H54 (cell line): ENCODE measurements at places on chromosomes 1 and 21.

- DNase-seq: no peak
Observed at GRCh38 chr1:164443166-164443565, 115.8 kb upstream of the PBX1 start.

DNA sequence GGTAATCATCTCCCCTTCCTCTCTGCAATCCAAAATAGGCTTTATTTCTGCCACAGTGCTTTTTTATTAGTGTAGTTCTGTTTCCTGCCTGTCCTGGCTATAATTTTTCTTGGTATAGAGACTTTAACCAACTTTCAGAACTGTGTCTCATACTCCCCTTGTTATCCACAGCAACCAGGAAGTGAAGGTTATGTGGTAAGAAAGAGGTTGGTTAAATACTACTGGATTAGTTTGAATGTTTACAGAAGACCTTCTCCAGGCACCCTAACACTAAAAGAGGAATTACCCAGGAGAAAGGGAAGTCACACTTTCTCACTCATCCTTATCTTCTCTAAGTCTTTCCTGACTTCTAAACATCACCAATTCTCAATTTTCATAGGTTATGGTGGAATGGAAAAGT, 17.8 kb upstream of the TNFSF4 start:
- no peak for DNase-seq

- no peak for DNase-seq
Observed at GRCh38 chr1:223765036-223765718, 52.8 kb downstream of the CAPN2 start.

GRCh38 chr1:95384567-95384966, 150.6 kb downstream of the RWDD3 start:
- no peak for DNase-seq

DNA sequence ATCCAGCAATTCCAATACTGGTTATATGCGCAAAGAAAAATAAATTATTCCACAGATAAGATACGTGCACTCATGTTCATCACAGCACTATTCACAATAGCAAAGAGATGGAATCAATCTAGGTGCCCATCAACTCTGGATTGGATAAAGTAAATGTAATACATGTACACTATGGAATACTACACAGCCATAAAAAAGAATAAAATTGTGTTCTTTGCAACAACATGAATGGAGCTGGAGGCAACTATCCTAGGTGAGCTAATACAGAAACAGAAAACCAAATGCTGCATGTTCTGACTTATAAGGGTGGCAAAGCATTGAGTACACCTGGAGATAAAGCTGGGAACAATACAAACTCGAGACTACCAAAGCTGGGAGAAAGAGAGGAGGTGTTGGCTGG, 787.3 kb downstream of the KCNT2 start:
- DNase-seq: no peak

- no peak for DNase-seq
Observed at GRCh38 chr1:86481966-86482365, 13.2 kb downstream of the CLCA1 start.

- no peak for DNase-seq
Observed at GRCh38 chr1:43973981-43974442, 748 bp upstream of the ATP6V0B start.

DNA sequence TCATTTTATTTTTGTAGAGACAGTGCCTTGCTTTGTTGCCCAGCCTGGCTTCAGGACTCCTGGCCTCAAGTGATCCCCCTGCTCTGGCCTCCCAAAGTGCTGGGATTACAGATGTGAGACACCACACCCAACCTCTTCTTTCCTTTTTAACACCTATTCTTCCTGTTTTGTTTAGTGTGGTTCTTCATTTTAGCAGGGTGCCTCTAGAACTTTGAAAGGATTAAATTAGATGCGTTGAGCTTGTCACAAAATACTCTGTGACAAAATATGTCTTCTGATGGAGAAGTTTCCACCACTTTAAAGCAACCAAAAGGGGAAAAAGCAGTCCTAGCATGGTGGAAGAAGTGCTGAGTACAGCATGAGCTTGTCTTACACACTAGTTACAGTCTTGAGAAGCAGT, 42.0 kb downstream of the CDC14A start:
- no peak for DNase-seq

GRCh38 chr1:207970329-207971233, 59.7 kb upstream of the CD34 start:
- DNase-seq: no peak

DNA sequence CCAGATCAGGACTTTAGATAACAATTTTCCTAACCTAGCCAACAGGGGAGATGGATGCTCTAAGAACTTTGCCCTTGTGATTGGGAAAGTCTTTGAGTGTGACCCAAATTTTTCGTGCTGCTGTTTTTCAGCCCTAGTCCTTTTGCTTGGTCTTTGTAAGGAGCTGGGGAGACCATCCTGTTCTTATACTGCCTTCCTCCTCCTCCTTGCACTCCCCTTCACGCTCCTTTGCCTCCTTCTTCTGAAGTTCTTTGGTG, 5.7 kb downstream of the KCNQ4 start:
- DNase-seq: no peak

DNA sequence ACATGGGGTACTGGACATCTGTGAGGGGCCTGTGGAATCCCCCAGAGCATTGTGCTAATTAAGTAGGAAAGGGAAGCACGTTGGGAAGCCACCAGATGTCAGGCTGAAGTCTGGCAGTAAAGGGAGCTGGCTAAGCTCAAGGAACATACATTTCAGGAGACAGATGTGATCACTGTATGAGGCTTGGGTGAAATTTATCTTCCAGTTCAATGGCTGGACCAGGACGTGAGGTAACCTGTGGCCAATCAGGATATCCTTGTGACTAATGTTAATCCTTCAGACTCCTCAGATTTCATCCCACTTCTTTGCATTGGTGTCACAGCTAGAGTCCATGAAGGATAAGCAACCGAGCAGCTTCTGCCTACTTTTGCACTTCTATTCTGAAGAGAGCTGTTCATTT, 110.2 kb upstream of the APP start:
- DNase-seq: no peak
